Nucleus accumbens (tissue), 56 donors: ENCODE measurements at places on chromosomes 4 and X.
A peak's percentile ranks its signal among the peaks of the same experiment; 100 is the strongest.

- DNase-seq, result no peak
Observed at GRCh38 chr4:114178392-114178791, 198.9 kb upstream of the ARSJ start.

GRCh38 chr4:3440979-3441500, 728 bp upstream of the HGFAC start:
- DNase-seq, result no peak

GRCh38 chrX:137178392-137178791, 144.6 kb upstream of the GPR101 start:
- no peak for DNase-seq

GRCh38 chr4:72993876-72994275, 75.6 kb downstream of the COX18 start:
- DNase-seq, result no peak

GRCh38 chr4:139672732-139673131, 7.1 kb downstream of the MGST2 start:
- DNase-seq, result no peak

GRCh38 chrX:137855490-137855889, 289.6 kb downstream of the ZIC3 start:
- DNase-seq, result no peak

DNA sequence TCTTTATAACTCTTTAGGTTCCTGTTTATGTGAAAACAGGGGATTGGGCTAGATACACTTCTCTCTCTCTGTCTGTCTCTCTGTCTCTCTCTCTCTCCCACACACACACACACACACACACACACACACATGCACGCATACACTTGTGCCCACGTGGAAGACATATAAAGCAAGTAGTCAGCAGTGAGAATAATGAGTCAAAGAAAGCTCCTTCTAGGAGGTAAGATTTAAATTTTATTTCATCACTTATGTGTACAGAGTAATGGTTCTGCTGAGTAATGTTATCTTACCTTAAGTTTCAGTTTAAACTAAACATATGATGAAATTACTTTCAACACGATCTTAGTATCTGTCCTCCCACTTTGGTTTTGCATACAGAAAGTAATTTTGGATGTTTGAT, 243.0 kb upstream of the TEX13A start:
- no peak for DNase-seq

DNA sequence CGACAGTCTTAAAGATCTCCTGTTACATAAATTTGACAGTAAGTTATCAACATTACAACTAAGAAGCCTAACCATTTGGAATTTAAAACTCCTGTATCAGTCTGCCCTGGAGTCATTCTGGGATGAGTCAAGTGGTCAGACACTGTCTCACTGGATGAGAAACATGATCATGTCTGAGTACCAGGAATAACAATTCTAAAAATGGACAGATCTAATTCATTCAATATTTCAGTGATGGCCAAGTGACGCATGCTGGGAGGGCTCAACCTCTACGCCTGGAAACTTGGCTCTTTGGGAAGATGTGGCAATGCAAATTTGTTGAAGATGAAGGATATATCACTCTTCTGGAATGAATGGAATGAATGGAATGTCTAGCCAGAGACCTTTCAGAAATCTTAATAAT, 1427.2 kb downstream of the STIM2 start:
- DNase-seq, result no peak

- DNase-seq, result no peak
Observed at GRCh38 chr4:14091531-14091930, 464.0 kb upstream of the BOD1L1 start.

DNA sequence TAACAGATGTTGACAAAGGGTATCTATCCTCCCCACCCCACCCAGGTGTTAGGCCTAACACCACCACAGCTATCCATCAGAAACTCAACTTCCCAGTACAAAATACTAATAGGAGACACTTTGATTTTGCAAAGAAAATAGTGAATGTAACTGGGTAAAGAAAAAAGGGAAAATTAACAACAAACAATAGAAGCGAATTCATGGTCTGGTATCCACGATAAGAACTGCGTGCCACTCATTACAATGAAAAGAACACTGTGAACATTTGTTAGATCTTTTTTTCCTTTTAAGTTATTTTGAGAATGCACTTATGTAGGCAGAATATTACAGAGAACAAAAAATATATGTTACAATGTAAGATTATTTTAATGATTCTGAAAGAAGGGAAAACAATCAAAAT, 12.0 kb downstream of the TSPAN5 start:
- DNase-seq, result no peak

GRCh38 chr4:8221476-8221875, 22.4 kb downstream of the SH3TC1 start:
- DNase-seq, result no peak

DNA sequence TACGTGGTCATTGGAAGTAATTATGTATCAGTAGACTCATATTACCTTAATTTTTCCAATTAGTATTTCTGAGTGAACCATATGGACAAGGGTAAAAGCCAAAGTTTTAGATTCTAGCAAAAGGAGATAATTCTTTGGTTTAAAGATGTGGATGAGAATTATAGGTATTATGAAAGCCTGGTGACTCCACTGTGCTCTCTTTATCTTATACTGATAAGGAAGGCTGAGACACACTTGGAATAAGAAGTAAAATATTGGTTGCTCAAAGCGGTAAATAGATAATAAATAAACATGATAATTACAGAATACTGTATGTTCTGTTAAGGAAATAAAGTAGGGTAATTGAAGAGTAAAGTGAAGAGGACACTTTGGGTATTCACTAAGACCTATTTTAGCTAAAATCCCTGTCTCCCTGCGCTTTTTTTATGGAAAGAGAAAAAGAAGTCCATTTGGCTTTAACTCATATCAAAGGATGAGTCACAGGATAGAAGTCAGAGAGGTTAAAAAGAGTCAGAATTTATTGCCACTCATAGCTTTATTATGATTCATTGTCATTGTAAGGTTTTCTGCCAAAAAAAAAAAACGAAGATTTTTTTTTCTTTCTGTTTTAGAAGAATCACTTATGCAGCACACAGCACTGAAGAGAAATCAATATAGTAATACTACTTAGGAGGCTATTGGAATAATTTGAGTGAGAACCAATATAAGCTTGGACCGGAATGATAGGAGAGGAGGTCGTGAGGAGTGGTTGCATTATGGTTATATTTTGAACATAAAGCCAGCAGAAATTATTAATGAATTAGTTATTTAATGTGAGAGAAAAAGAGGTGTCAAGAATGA, 2463.1 kb downstream of the ARAP2 start:
- no peak for DNase-seq

GRCh38 chrX:133314281-133314680, 96.1 kb upstream of the TFDP3 start:
- DNase-seq, result no peak

- no peak for DNase-seq
Observed at GRCh38 chr4:46554760-46555465, 165.0 kb upstream of the GABRA2 start.

- no peak for DNase-seq
Observed at GRCh38 chr4:17682222-17682566, 67.8 kb downstream of the MED28 start.

DNA sequence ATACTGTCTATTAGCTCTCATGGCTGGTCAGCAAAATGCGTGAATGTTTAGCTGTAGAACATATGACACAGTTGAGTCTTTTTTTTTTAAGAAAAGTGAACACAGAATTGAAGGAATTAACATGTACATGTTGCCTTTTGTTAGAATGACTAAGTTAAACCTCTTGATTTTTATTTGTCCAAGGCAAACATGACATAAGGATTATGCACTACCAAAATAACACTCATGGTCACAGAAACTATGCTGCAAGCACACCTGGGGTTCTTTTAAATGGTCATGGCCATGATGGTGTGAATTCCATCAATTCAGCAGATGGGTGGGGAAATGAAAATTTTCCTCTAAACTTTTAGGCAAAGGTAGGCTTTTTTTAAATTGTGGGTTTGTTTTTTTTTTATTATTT, 80.1 kb upstream of the CXCL13 start:
- DNase-seq, result no peak

DNA sequence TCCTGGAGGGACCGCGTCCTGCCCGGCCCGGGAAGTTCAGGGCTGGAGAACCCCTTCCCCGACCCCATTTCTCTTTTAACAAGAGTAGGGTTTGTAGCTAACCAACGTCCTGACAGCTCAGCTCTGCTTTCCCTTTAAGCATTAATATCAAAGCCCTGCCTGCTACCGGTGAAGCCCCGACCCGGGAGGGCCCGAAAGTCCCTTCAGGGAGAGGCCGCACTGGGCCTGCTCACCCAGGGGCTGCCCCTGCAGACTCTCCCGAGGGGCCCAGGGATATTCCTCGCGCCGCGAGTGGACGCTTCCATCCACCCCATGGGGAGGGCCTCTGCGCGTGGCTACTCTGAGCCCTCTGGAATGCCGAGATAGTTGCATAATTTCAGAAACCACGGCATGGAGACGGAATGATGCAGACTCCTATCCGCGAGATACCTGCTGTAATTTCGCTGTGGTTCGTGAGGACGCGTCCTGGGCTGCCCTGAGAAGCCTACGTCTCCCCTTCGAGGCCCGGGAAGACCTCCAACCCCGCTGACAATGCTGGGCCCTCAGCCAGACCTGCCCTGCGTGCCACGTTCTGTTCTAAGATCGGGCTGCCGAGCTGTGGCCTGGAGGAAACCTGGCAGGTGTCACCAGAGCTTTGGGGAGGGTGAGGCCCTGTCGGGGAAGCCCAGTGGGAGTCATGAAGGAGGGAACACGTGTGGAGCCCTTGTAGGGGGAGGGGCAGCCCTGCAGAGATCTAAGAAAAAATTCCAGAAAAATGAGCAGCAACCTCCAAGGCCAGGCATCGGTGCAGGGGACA, 999 bp upstream of the CTBP1 start:
- no peak for DNase-seq

- DNase-seq, result no peak
Observed at GRCh38 chr4:71189471-71189870, 149.3 kb upstream of the SLC4A4 start.

GRCh38 chr4:177771645-177772044, 329.4 kb upstream of the AGA start:
- no peak for DNase-seq

DNA sequence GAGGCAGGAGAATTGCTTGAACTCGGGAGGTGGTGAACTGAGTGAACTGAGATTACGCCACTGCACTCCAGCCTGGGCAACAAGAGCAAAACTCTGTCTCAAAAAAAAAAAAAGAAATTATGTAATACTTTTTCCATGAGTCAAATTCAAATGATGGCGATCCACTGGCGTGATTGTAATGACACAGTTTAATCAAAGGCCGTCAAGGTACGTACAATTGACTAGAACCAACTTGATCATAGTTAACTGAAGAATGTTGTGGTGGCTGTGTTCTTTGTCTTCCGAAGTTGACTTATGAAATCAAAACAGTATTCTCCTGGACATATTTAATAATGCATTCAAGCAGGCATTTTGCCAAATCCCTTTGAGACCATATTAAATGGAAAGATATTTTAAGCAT, 318.6 kb upstream of the FAT1 start:
- DNase-seq, result no peak

- no peak for DNase-seq
Observed at GRCh38 chrX:137424679-137425078, 141.2 kb upstream of the ZIC3 start.

GRCh38 chr4:91171217-91171616, 1044.0 kb downstream of the CCSER1 start:
- DNase-seq, result no peak

DNA sequence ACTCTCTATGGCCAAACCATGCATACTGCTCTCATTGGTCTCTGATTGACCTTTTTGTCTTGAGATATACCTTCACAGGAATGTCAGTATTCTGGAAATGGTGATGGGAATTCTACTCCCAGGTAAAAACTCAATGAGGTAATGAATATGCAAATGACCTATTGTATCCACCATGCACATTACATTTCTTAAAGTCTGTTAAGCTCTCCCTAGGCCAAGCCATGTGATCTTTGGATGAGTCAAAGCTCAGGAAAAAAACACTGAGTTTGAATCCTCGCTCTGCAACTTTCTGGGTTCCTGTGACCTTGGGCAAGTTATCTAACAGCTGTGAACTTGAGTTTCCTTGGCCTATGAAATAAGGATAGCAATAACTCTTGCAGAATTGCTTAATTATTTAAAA, 175.4 kb downstream of the PPP1R2C start:
- no peak for DNase-seq

GRCh38 chr4:13881892-13882291, 254.4 kb upstream of the BOD1L1 start:
- DNase-seq, result peak; percentile 4

- no peak for DNase-seq
Observed at GRCh38 chrX:7706032-7706431, 136.9 kb upstream of the VCX start.

GRCh38 chr4:149370785-149371420, 444.7 kb downstream of the IQCM start:
- no peak for DNase-seq

GRCh38 chr4:48958582-48958981, 27.5 kb upstream of the CWH43 start:
- DNase-seq, result no peak

GRCh38 chrX:55659931-55660330, 36.7 kb downstream of the FOXR2 start:
- DNase-seq, result no peak

DNA sequence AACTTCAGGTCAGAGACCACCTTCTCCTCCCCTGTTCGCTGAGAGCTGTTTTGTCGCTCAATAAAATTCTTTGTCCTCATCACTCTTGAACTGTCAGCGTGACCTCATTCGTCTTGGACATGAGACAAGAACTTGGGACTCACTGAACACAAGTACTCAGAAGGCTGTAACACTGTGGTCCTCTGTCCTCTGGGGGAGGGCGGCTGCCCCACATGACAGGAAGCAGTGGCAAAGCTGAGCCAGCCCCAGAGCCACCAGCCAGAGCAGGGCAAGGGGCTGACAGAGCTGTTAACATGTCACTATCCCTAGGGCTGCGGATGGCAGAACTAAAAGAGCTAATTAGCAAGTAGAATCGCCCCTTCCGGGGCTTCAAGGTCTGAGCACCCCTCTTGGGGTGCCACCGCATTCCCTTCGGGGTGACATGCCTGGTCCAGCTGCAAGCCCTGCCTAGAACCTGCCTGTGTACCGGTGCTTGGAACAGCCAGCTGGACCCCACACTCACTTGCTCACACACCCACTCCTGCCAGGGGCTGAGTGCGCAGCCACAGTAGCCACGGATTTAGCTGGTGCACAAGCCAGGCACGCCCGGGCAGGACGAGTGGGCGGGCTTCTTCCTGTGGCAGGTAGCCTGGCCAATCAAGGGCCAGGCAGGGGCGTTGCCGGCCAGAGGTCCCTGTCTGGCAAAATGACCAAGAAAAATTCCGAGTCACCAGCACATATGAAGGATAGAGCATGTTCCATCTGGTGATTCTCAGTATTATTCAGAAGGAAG, 648.6 kb upstream of the AGA start:
- peak; percentile 2 for DNase-seq

- DNase-seq, result no peak
Observed at GRCh38 chr4:2591189-2591588, 54.7 kb downstream of the FAM193A start.

GRCh38 chrX:115649461-115650063, 88.6 kb downstream of the PLS3 start:
- no peak for DNase-seq

GRCh38 chrX:96224279-96224678, 460.4 kb upstream of the DIAPH2 start:
- no peak for DNase-seq

GRCh38 chr4:100100985-100101384, 89.3 kb downstream of the DDIT4L start:
- DNase-seq, result no peak
